ENCODE measurements at places on chromosomes 13 and 19. TPM values are rescaled to one million over a fixed set of nuclear protein-coding genes. Genes with fewer than 3 reads are reported as not detected.

Gene ERICH6B
- not detected for total RNA-seq

Gene LINGO3
- 0.09 TPM for total RNA-seq

Gene CD37
- not detected for total RNA-seq

Gene IGFL3
- not detected for total RNA-seq

Gene FFAR1
- not detected for total RNA-seq

Gene CDC42EP5
- total RNA-seq, result not detected

Gene MBD3L3
- not detected for total RNA-seq

Gene TNFSF13B
- total RNA-seq, result 0.06 TPM

Gene NMRK2
- not detected for total RNA-seq

Gene KLK15
- total RNA-seq, result not detected

Gene ERCC1
- 178 TPM for total RNA-seq

Gene TRAPPC6A
- 41.2 TPM for total RNA-seq

Gene RASAL3
- not detected for total RNA-seq

Data from A549 treated with dexamethasone at 1 μM for 4 hours (cell line).